Vagina (tissue), 2 donors: ENCODE measurements at places on chromosomes 13 and 19.

- DNase-seq = no peak
Observed at GRCh38 chr19:53608381-53608780, 23.4 kb upstream of the DPRX start.

DNA sequence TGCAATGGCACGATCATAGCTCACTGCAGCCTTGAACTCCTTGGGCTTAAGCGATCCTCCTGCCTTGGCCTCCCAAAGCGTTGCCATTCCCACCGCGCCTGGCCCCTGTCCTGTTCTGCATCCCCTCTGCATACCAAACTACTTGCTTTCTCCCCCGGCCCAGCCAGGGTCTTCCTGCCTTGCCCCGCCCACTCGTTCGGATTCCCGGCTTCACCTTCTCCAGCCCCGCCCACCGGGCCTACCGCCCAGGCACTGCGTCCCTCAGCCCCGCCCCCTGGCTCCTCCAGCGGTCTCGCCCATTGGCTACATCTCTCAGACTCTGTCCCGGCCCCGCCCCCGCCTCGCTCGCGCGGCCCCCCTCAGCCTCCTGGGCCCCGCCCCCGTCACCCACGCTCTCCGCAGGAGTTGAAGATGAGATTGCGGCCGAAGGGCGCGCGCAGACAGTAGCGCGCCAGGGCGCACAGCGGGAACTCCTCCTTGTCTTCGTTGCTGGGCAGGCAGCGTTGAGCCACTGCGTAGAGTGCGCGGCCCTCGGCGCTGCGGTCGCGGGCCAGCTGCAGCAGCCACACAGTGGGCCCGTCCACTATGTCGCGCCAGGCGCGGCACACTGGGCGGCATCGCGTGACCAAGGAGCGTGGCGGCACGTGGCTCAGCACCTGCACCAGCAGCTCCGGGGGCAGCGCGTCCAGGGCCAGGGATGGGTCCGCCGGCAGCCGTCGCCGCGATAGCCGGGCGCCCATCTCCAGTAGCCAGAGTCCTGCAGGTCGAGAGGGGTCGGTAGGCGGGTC is 19.0 kb downstream of the MRPS12 start:
- DNase-seq = no peak

GRCh38 chr13:66530686-66531085 is 699.5 kb downstream of the PCDH9 start:
- no peak for DNase-seq

- DNase-seq = no peak
Observed at GRCh38 chr19:55208880-55209692, at the start of gene PTPRH. TSS of gene PTPRH (minus strand) at chr19:55209501. CDS start at chr19:55209433, 68 bp downstream.

DNA sequence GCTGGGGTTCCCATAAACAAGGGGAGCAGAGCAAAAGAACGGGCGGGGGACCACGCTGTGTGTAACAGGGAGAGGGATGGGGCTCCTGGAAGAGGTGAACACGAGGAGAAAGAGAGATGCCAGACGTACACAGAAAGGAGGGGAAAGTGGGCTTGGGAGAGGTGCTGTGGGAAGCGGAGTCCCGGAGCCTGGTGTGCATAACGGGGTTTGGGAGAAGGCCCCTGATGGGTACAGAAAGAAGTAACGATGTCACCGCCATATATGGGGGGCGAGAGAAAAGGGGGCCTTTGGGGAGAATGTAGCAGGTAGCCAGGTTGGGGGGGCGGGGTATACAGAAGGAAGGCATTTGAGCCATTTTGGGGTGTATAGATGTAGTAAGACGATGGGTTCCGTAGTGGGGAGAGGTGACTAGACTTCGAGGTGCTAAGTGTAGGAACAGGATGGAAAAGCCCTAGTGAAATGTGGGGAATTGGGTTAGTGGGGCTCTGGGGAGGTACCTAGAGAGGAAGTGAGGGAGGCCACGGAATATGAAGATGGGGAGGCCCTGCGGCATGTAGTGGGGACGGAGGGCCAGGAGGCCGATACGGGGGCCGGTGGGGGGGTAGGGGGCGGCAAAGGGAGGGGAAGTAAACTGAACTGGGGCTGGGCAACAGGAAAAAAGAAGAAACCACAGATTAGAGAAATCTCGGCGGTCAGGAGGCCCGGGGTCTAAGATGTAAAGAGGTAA is 787 bp downstream of the ZNF580 start:
- no peak for DNase-seq

- no peak for DNase-seq
Observed at GRCh38 chr13:111201304-111201940, 86.3 kb downstream of the ARHGEF7 start.

DNA sequence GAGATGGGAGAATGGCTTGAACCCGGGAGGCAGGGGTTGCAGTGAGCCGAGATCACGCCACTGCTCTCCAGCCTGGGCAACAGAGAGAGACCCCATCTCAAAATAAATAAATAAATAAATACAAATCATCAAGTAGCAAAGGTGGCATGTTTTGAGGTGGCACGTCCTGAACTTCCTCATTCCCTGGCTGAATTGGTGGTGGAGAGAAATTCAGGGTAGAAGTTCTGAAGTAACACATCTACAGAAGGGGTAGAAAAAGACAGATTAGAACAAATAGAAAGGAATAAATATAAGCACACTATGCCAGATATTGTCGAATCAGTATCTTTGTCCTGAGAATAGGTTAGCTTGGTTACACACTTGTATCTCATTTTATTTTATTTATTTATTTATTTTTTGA is 6.3 kb downstream of the IFI30 start:
- DNase-seq = no peak

GRCh38 chr19:16161840-16162239 is 11.5 kb downstream of the CIB3 start:
- no peak for DNase-seq

GRCh38 chr13:98478189-98479129 is 98.4 kb downstream of the STK24 start:
- no peak for DNase-seq

- DNase-seq = no peak
Observed at GRCh38 chr13:27125357-27126282, 46.0 kb downstream of the USP12 start.

GRCh38 chr13:30957258-30957943 is 24.9 kb downstream of the TEX26 start:
- no peak for DNase-seq

DNA sequence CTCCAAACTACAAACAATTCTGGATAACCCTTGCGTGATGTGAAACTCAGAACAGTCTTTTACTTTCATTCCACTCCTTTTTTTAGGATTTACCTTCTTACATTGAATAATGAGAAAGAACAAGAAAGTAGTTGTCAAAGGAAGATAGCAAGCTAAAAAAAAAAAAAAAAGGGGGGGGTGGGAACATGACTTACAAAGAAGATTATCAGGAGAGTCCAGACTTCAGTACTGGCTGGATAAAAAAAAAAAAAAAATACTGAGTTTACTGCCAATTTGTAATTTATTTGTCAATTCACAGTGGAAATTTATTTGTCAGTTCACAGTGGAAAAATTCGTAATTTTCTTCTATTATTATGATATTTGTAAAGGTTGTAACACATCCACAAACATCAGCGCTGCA is 792.4 kb upstream of the SLITRK5 start:
- DNase-seq = no peak

GRCh38 chr13:50456111-50456510 is 387.4 kb downstream of the DLEU7 start:
- no peak for DNase-seq

DNA sequence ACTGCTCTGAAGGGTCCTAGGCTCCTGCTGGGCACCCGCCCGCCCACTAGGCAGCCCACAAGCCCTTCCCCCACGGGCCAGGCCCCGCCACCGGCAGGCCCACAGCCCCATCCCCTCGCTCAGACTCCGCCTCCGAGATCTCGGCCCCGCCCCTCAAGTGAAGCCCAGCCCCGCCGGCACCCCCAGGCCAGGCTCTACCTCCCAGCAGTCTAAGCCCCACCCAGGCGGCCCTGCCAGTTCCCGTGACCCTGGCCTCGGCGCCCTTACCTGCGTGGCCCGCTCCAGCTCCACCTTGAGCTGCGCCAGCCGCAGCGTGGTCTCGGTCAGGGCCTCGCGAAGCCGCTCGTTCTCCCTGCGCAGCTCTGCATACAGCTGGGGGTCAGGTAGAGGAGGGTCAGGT is 16.3 kb downstream of the EPS8L1 start:
- DNase-seq = no peak

- DNase-seq = no peak
Observed at GRCh38 chr19:11873762-11874161, 13.8 kb upstream of the ZNF69 start.

- DNase-seq = no peak
Observed at GRCh38 chr19:24069905-24070657, 16.9 kb upstream of the ZNF254 start.

DNA sequence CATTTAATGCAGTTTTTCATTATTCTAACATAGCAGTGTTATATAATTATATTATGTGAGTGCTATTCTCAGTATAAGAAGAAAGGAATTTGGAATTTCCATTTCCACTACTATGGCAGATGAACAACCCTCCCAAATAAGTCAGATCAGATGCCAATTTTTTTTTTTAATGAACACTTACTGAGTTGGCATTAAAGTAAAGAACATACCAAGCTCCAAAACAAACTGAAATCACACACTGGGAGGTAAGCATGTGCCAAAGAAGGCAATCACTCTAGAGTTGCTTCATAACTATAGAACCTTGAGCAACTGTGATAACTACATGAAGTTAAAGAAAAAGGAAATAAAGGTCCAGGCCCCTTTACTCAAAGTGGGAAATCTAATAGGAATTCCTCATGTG is 90.3 kb downstream of the RNF17 start:
- no peak for DNase-seq

- no peak for DNase-seq
Observed at GRCh38 chr19:47757617-47758442, 12.5 kb downstream of the NOP53 start.

- no peak for DNase-seq
Observed at GRCh38 chr19:49807058-49807903, 5.8 kb downstream of the FUZ start.

GRCh38 chr13:110644892-110645521 is 29.7 kb downstream of the NAXD start:
- no peak for DNase-seq

DNA sequence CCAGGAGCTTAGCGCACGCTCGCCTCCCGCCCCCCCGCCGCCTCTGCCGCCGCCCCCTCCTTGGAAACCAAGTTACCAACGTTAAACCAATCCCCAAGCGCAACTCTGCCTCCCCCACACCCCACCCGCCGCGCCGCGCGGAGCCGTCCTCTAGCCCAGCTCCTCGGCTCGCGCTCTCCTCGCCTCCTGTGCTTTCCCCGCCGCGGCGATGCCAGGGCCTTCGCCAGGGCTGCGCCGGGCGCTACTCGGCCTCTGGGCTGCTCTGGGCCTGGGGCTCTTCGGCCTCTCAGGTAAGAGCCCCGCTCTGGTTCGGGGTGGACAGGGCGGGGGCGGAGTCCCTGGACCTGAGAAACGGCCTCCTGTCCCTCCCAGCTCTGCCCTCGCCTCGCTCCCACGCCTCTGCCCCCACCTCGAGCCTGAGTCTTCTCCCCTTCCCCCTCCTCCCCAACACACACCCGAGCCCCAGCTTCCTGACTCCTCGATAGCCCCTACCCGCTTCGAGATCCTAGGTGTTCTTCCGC is at the start of gene ICAM5:
TSS of gene ICAM5 (plus strand) at position 117 of the 521 bp plus-strand sequence. CDS start at position 209, 92 bp downstream.
- DNase-seq = no peak

- no peak for DNase-seq
Observed at GRCh38 chr13:95100525-95101433, 200.5 kb downstream of the ABCC4 start.
